ENCODE measurements at places on chromosomes 16 and 17.

DNA sequence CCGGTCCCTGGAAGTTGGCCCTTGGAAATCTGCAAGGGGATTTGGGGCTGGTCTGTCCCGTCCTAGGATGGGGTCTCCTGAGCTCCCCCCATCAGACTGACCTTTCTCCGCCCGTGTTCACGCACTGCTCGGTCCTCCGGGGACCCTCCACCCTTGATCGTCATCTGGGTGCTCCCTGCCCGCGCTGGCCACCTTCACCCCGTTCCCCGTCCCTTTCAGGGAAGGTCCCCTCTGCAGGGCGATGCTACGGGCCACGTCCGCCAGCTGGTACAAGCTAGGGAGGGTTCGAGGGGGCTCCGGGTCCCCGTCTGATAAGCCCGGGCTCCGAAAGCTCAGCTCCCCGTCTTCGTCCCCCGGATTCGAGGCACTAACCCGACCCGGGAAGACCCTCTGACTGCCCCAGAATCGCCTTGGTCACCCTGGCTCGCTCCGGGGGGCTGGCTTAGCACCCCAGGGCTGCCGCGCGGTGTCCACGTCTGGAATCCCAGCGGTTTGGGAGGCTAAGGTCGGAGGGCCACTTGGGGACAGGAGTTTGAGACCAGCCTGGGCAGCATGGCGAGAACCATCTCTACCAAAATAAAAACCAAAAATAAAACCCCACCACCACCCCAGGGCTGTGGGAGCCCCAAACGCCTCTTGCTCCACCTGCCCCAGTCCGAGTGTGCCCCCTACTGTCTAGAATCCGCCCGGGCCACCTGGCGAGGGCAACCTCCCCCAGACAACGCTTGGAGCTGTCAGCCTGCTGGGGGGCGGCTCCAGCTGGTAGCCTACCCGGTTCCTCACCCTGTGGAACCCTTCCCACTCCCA lies 1.1 kb upstream of the SLC43A2 start:
- DNase-seq = peak; percentile 47

GRCh38 chr17:75917141-75917916 lies 12.6 kb upstream of the MRPL38 start:
- DNase-seq = no peak

- no peak for DNase-seq
Observed at GRCh38 chr16:3266873-3267537, 10.6 kb upstream of the MEFV start.

DNA sequence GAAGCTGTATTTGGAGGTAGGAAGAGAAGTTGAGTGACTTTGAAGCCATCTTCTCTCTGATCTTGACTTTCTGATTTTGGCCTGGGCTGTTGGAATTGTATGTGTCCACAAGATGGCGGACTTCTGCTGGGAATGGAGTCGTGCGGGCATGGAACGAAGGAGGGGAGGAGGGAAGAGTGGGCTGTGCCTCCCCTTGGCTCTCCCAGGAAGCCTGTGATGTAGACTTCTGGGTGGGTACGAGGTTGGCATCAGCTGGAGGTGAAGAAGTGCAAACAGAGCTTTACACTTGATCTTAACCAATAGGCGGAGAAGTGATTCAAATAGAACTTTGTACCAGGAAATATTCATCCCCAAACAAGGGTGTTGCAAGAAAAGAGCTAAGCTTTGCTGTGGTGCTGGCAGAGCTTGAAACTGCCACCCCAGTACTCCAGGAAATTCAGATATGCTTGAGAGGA lies 7.4 kb upstream of the TMEM220 start:
- DNase-seq = no peak

DNA sequence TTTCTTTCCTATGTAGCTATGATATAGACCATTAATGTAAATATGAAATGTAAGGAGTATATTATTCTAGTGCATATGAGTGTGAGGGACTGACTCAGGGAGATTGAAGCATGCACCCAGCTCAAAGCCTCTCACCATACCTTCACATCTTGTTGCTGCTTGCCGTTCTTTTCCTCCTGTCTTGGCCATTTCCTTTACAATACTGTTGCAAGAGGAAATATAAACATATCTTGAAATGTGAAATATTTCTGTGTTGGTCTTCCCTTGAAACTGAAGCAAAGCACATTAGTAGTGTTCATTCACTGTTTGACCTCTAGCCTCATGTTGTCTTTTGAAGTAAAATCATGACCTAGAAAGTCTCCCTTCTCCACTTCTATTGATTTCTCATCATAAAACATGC lies 46.6 kb downstream of the PHKB start:
- DNase-seq = no peak

DNA sequence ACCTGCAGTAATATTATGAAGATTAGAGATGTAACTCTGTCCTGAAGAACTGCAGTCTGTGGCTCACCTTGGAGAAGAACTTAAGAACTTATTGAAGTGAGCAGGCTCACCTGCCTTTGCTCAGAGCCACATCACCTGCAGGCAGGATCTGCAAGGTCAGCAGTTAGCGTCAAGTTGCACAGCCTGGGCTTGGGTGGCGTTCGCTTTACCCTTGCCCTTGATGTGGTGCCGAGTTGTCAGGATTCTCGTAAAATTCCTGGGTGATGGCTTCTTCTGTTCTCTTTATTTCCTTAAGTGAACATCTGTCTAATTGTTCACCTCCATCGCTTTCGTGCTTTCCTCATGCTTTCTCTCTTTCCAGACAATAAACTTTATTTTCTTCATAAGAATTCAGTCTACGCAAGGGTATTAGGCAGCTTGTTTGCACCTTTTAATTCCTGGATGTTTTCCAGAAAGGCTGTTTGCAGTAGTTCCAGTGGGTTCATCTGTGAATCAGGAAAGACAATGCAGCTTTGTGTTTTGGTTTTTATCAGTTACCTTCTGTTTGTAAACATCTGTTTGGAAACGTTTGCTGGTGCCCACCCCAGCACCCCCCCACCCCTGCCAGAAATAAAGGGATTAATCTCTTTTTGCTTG lies 254.3 kb downstream of the WWOX start:
- DNase-seq = no peak

DNA sequence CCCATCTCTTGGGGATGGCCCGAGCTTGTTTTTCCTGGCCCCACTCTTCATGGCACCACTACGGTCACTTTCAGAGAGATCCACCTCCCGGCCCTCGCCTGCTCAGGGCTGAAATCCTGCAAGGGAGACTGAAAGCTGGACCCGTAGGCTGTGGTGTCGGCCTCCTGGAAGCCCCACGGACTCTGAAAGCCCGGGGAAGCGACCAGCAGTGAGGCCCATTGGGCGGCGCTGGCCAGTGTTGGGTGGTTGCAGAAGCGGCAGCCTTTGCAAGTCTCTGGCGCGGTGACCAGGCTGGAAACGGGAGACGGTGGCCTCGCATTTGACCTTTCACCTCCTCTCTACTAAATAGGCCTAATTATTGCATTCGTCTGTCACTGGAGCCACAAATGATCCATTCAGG lies 186.0 kb upstream of the FOXF1 start:
- DNase-seq = no peak
